ENCODE measurements at places on chromosomes 7 and 10. TPM values are rescaled to one million over a fixed set of nuclear protein-coding genes. Genes with fewer than 3 reads are reported as not detected.
A peak's percentile ranks its signal among the peaks of the same experiment; 100 is the strongest.

Gene ARHGAP19
- 13.4 TPM for total RNA-seq

Gene CRHR2
- not detected for total RNA-seq

Gene RP9
- total RNA-seq = 8.2 TPM

Gene MYL10
- total RNA-seq = not detected

Gene GDF2
- not detected for total RNA-seq

Gene FAM221A
- 0.64 TPM for total RNA-seq

Gene EBLN1
- total RNA-seq = not detected

Gene CFTR
- 0.43 TPM for total RNA-seq

Gene GPNMB
- total RNA-seq = 60.9 TPM

Gene HOXA2
- 0.64 TPM for total RNA-seq

Gene TCF7L2
- 7.1 TPM for total RNA-seq

Gene CCL24
- not detected for total RNA-seq

- peak; percentile 54 for DNase-seq
Observed at GRCh38 chr7:129210256-129210988, 14.4 kb upstream of the AHCYL2 start.

DNA sequence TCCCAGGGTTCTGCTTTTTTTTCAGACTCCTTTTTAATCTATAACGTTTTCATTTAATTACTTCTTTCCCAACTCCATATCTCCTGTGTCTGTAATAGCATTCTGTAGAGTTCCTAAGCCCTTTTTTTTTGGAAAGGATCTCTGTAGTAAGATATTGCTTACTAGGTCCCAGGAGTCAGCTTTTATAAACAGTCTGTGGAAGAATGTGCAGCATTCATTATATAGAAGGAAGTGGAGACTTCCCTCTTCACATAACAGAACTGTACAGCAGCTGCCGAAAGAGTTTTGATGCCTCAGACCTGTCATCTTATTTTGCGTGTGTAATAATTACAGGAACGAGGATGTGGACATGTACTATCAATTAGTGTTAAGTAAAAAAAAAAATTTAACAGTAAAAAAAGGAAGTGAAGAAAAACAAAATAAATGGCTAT is 7.4 kb upstream of the STEAP4 start:
- no peak for DNase-seq

GRCh38 chr10:126157189-126157588 is 231.1 kb downstream of the ADAM12 start:
- no peak for DNase-seq

DNA sequence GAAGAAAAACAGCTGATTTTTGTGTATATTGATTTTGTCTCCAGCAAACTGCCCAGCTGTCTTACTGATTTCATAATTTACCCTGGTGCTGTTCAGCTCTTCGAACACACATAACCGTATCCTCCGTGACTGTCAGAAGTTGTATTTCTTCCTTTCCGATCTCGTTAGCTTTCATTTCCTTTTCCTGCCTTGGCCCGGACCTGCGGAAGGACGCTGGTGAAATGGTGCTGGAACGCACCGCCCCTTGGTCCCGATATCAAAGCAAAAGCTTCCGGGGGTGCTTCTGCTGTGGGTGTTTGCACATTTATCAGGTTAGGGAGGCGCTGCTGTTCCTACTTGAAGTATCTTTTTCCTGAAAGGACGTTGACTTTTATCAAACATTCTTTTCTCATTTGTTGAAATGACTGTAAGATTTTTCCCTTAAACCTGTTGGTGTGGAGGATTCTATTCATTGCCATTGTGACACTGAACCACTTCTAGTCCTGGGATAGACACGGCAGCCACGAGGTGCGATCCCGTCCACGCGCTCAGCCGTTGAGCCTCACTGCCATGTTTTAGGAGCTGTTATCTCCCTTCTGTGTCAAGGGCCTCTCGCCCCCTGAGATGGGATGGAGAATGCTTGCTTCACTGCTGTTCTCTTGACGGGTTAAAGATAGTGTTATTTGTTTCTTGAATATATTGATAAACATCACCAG is 72.6 kb downstream of the FOXL3 start:
- peak; percentile 15 for DNase-seq

- DNase-seq = no peak
Observed at GRCh38 chr10:101223274-101224059, 5.8 kb downstream of the LBX1 start.

GRCh38 chr10:10796774-10797415 is 220.8 kb upstream of the CELF2 start:
- peak; percentile 42 for DNase-seq

DNA sequence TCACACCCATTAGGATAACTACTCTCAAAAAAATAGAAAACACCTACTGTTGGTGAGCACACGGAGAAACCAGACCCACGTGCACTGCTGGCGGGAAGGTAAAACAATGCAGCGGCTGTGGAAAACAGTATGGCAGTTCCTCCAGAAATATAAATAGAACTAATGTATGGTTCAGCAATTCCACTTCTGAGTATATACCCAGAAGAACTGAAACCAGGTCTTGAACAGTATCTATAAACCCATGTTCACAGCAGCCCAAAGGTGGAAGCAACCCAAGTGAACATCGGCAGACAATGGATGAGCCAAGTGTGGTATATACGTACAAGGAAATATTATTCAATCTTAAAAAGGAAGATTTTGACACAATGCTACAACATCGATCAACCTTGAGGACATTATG is 164.7 kb downstream of the ZMYND11 start:
- no peak for DNase-seq

DNA sequence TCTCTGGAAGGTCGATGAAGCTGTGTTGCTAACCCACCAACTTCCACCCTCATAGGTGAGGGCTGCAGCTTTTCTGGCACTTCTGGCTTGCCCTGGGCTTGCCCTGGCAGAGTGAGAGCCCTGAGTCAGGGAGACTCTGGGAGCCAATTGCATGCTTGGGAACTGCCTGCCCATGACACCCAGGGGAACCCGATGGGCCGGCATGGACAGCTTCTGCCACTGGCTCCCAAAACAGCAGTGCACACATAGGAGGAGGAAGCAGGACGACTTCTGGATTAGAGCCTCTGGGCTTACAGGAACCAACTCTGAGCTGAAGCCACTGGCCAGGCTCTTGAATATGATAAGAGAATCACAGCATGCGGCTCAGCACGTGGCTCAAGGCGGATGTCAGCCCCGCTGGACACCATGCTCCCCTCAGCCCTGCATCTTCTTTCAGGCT is 135.2 kb upstream of the UNC5B start:
- DNase-seq = no peak

- peak; percentile 97 for DNase-seq
Observed at GRCh38 chr7:114889646-114890285, 32.1 kb upstream of the MDFIC start.

DNA sequence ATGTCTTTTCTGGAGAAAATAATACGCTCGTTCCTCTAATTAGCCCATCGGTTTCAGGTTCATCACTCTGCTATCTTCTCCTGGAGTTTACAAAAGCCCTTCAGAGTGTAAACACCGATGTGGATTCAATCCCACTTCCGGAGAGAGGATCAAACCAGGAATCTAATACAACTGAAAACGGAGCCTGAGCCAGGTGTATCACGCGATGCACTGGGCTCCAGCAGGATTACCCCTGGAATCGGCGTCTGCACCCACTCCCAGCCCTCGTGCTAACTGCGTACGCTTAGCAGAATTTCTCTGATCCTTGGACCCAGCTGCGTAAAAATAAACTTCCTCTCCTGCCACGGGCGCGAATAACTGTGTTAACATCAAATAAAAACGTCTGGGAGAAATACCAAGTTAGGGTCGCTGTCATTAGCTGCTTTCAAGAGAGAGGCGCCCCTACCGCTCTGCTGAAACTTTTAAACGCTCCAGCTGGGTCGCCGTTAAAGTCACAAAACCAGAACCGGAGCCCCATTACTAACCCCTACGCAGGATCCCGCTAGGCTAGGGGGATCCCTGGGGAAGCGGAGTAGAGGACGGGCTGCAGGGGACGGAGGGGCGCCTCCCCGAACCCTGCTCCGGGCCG is 502 bp downstream of the ZNF3 start:
- peak; percentile 42 for DNase-seq

GRCh38 chr7:6508950-6509349 is 42.3 kb downstream of the GRID2IP start:
- DNase-seq = no peak

DNA sequence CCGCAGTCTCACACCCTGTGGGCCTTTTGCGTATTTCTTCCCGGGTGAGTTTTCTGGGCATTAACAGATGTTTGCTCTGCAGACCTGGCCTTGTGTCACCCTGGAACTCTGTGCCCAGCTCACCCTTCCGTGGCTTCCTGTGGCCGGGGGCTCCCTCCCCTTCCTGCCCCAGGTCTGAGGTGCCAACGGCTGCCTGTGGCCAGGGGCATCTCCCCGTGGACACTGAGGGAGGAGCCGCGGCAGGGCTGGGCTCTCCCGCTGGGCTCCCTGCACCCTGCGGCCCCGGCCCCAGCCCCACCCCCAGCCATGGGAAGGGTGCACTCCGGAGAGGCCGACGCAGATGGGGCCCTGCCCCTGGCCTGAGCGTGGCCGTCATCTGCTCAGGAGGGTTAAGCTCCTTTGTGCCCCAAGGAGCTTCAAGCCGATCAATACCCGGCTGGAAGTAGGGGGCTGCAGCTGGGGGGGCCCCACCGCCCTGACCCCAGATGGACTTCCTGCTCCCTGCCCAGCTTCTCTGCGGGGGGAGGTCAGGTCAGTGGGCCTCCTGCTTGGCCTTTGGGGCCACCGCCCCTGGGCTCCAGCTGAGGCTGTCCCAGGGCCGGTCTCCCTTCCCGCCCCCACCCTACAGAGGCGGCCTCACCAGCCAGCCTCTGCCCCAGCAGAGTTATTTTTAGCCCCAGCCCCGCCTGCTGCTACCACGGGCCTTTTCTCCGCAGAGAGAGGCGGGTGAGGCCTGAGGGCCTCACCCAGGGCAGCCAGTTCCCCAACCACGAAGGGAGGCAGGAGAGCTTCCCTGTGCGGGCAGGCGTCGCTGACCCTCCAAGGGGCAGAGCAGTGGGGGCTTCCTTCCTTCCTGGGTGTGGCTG is 24.2 kb downstream of the PWWP2B start:
- peak; percentile 74 for DNase-seq

DNA sequence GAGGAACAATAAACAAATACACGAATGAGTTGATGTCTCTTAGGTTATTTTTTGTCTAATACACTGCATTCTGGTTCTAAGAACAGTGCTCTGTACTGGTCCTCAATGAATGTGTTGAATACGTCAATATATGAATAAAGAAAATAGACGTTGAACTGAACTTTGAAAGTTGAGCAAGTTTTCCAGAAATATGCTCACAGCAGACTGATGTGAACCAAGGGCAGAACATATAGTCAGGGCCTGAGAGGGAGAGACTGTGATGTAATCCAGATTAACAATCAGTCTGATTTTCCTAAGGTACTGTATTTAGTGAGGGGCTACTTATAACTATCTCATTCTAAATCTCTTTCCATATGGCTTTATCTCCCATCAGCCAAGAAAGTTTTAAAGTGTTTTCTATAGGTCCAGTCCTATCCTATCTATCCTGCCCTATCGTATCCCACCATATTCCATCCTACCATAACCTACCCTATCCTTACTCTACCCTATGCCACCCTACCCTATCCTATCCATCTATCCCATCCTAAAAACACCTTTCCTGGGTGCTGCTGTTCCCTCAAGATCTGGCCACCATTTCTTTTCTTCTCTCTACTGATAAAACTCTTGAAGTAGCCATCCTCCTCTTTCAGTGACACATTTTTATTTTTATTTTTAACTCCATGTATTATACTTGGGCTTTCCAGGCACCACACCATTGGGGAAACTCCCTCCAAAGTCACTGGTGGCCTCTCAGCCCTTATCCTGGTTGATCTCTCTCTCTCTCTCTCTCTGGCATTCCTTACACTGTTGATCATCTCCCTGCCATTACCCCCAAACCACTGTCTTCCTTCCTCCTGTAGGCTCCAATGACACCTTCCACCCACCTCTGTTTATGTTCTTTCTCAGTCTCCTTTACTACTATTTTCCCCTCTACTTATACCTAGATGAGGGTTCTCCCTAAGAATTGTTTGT is 212.3 kb upstream of the SLC26A5 start:
- no peak for DNase-seq

DNA sequence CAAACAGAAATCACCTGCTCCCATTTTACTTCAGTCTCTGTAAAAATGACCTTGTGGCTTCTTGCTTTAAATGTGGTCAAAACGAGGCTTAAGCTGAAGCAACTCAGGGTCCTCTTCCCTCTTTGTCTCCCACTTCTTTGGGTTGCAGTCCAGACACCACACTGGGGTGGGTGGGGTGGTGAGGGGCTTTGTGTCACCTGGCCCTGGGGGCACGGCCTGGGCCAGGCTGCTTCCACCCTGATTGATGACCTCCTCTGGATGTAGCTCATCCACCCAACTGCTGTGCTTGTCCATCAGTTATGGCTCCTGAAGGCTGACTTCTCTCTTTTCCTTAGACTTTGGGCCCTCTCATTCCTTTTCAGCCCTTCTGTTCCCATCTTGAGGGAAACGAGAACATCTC is 26.8 kb upstream of the NPS start:
- DNase-seq = no peak

- DNase-seq = no peak
Observed at GRCh38 chr7:25720427-25720826, 431.6 kb upstream of the NFE2L3 start.

DNA sequence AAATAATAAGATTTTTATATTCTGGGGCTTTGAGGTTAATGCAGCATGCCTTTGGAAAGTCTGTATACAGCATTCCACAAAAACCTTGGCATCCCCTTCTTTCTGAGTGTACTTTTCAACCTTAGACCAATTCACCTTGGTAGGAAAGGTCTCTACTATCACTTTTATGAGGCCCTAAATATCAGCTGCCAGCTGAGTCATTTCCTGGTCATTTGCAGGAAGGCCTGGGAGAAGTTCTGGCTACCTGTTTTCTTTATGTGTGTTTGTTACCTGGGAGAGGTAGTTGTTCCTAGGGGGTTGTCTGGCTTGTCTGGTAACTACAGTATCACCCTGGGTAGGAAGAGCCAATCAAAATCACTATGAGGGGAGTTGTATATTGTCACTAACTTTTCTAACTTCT is 4.1 kb downstream of the SPAM1 start:
- DNase-seq = no peak

GRCh38 chr7:101113836-101114235 is 13.1 kb upstream of the SERPINE1 start:
- no peak for DNase-seq

DNA sequence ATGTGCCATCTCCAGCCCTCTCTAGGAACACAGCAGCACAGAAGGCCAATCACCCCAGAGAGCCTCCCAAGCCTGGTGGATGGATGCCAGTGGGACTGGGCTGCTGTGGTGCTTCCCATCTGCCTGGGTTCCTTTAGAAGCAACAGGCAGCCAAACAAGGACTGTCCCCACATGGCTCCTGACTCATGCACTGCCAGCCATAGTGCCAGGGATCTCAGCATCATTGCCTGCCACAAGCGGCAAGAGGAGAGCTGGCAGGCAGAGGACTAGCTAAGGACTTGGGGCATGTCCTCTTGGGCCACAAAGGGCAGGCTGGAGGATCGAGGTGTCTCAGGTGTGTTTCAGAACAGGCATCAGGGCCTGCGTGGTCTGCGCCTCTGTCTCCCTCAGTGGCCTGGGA is 23.4 kb upstream of the FIGNL1 start:
- DNase-seq = no peak

GRCh38 chr7:73770002-73770859 is at the start of gene CLDN3:
Gene CLDN3, minus strand, starts transcription at chr7:73770270. Its CDS starts 221 bp downstream, at chr7:73770049.
- DNase-seq = no peak

- no peak for DNase-seq
Observed at GRCh38 chr10:124878457-124878739, 63.5 kb upstream of the ZRANB1 start.

Measured in fibroblast of villous mesenchyme (primary cell).